Sigmoid colon (tissue), 7 donors: ENCODE measurements at places on chromosomes 13 and 19. TPM values are rescaled to one million over a fixed set of nuclear protein-coding genes. Genes with fewer than 3 reads are reported as not detected.
A peak's percentile ranks its signal among the peaks of the same experiment; 100 is the strongest.

GRCh38 chr19:14349426-14349825 is 31.8 kb upstream of the ADGRE5 start:
- DNase-seq: no peak

The ZNF93 gene
- 8.1 TPM for total RNA-seq

DNA sequence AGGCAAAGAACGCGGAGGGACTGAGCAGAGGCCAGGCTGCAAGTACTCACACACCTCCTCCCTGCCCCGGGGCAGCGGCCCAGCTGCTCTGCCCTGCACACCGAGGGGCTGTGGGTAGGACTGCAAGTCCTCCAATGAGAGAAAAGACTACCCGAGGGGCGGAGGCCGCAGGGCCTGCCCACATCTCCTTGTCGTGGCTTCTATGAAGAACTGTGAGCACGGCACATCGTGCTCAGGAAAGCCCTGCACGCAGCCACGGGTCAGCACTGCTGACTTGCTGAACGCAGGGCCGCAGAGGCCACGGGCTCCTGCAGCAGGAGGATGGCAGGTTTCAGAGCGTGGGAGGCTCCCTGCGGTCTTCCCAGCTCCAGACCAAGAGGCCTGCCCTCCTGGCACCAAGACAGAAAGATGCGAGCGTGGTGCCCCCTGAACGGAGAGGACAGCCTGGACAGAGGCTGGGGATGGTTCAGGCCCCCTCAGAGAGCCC is 37.4 kb downstream of the CEBPG start:
- no peak for DNase-seq

GRCh38 chr19:3857449-3858003 is 11.3 kb downstream of the ZFR2 start:
- DNase-seq: no peak

The GJB6 gene
- total RNA-seq: not detected

The CRX gene
- not detected for total RNA-seq

- no peak for DNase-seq
These were observed 459.3 kb downstream of the ITGBL1 start for GRCh38 chr13:101911752-101912151.

The APBA3 gene
- total RNA-seq: 17.8 TPM

GRCh38 chr19:28170066-28170465 is 1042.9 kb downstream of the UQCRFS1 start:
- no peak for DNase-seq

GRCh38 chr13:112143753-112144615 is 77.0 kb downstream of the SOX1 start:
- no peak for DNase-seq

DNA sequence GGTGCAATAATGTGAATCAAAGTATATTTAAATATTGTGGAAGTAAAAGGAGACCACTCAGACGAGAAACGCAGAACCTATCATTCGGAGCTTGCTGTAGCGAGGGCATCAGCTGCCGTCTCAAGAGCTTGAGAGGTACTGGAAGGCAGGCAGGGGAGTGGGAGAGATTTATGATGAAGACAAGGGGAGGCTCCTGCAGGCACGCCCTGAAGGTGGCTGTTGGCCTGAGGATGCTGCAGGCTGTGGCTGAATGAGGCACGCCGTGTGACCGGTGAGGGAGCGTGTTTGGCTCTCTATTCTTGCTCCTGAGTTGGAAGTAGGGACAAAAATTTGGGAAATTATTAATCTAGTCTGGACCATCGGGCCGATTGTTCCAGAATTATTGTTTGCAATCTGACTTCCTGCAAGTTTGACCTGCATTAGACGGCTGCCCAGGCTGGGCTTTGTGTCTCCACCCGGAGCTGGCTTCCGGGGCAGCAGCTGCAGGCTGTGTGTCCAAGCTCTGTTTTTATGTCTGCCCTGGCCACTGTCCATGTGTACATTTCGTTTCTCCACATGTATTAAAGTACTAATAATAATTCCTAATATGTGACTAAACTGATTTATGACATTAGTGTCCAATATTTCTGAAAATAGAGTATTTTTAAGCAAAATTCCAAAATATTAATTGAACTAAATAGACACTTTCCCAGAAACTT is 91.1 kb upstream of the ANKRD10 start:
- DNase-seq: peak; percentile 78

DNA sequence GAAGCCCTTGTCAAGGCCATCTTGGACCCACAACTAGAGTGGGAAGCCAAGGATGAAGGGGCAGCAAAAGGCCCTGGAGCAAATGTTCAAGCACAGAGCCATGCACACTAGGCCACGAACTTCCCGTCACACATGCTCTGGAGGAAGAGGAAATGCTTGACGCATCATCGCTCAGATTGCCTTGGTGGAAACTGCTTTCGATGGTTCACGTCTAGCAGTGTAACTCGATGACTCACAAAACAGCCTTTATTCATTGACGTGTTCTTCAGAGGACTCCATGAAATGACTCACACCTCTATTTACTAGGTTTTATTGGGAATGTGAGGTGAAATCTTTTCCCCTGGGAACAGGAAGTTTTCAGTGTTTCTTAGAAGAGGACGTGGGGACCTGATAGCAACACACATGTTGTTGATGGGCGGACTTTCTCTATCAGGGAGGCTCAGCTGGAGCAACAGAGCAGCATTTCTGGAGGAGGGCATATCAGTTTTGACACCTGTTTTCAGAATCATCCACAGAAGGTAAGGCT is 79.8 kb upstream of the FLT1 start:
- DNase-seq: no peak

The AKAP8L gene
- total RNA-seq: 104 TPM

DNA sequence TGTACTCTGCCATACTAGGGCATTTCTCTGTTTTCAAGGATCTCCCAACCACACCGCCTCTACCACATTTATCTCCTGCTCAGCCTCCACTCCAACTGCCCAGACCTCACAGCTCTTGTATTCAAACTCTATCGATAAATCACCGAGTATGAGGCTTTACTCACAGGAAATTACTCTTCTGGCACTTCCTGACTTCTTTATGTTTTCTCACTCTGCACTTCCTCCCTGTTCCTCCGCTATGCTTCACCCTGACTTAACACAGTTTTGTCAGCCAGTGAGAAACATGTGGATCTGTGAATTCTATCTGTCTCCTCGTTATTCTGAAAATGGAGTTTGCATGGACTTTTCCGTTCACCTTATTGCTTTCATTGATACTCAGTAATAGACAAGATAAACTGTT is 2.6 kb upstream of the CARD8 start:
- no peak for DNase-seq

GRCh38 chr13:99215184-99215830 is 14.7 kb downstream of the UBAC2 start:
- DNase-seq: no peak

DNA sequence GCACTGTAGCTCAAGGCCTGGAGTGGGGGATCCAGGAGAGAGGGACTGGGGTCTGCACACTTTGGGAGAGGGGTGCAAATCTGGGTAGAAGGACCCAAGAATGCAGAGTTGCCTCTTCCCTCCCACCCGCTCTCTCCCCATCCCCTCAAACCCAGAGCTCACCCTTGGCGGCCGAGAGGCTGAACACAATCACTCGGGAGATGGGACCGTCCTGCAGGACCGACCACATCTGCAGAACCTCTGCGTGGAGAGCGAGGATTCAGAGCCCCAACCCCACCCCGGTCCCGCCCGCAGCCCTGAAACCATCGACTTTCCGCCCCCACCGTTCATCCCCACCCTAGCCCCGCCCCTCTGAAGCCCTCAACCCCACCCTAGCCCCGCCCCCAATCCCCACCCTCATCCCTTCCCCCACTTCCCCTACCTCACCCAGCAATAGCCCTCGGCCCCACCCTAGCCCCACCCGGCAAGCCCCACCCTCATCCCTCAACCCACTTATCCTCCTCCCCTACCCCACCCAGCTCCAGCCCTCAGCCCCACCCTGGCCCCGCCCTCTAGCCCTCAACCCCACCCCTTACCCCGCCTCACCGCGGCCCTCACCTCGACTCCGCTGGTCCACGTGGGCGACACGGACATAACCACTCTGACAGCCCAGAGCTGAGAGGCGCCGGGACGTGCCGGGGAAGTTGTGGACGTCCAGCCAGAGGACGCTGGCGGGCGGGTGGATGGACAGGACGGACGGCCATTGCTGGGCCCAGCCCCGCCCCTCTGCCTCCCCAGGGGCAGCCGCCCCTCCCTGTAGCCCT is 4.1 kb downstream of the KPTN start:
- DNase-seq: no peak

- no peak for DNase-seq
These were observed 109.2 kb downstream of the ESD start for GRCh38 chr13:46687810-46688209.

DNA sequence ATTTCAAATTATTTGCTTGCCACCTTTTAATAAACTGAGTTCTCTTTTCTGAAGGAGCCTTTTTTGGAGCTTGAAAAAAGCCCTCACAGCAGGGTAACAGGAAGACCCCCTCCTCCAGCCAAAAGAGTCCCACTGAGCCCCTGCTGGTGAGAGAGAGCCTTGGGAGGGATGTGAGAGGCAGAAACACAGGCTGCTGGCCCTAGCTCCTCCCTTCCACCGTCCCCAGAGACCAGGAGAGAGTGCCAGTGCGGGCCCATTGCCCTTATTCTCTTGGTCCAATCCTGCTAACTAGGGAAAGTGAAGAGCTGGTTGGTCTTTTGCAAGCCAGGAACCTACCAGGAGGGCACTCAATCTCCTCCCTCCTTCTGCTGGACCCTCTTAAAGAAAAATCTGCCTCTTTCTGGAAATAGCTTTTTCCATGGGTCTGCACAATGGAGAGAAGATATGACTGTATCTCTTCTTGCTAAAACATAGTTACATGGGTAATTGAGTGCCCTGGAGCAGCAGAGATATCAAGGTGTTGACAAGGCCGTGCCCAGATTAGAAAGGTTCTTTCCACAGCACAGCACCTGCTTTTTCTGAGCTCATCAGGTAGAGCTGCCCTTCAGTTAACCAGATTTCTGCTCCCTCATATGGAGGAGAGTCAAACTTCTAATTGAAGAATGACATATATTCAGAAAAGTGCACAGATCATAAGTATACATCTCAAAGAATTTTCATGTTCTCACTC is 113.9 kb downstream of the LRCH1 start:
- no peak for DNase-seq

- no peak for DNase-seq
These were observed 12.2 kb downstream of the PLEKHJ1 start for GRCh38 chr19:2223959-2224358.
